ENCODE measurements at places on chromosomes 1 and 21.

- DNase-seq = no peak
These were observed 4.1 kb downstream of the PTPRC start for GRCh38 chr1:198642983-198643382.

- DNase-seq = no peak
These were observed 29.5 kb downstream of the ARHGEF16 start for GRCh38 chr1:3483801-3484444.

DNA sequence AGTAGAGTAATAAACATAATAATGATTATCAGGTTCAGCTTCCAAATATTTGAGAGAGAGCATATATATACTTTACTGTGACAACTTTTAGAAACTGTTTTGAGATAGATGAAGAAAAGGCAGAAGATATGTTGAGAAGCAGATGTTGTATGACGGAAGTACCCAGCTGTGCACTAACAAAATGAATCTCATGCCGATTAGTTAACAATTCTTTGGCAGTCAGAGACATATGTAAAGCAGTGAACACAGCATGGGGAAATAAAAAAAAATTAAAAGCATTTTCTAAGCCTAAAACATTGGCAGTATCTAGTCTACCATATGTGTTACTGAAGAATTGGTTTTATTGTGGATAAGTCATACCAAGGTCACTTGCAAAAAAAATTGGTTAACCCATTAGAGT lies 51.8 kb downstream of the MAGI3 start:
- DNase-seq = no peak

- DNase-seq = no peak
These were observed 189.9 kb upstream of the CACYBP start for GRCh38 chr1:174809755-174810280.

DNA sequence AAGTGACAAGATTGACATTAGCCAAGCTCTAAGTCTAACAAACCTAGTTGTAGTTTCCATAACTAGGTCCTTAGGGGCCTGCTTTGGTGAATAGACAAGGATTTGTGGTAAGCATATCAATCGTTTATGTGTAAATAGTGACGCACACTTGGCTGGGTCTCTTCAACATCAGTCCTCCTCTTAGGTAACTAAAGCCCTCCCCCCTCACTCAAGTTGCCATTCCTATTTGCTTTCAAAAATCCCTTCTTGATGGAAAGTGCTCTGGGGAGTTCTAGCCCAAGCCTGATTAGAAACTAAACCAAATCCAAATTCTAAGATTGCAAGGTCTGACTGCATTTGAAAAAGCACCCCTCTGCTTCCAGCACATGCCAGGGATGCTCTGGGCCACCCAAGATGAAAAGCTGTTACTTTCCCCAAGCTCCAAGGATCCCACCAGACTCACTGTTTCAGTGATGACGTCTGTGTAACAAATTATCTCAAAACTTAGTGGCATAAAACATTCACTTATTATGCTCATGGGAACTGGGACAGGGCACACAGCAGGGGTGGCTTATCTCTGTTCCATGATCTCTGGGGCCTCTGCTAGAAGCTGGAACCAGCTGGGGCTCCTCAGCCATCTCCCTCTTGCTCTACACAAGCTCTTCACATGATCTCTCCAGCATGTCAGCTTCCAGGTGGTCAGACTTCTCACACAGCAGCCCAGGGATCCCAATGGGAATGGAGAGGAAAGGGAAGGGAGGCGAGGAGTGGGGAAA lies 74.1 kb downstream of the RRAGC start:
- DNase-seq = no peak

- peak; percentile 70 for DNase-seq
These were observed 9.6 kb downstream of the ZBTB17 start for GRCh38 chr1:15966081-15966955.

GRCh38 chr1:82788660-82789059 lies 987.9 kb downstream of the ADGRL2 start:
- DNase-seq = no peak

DNA sequence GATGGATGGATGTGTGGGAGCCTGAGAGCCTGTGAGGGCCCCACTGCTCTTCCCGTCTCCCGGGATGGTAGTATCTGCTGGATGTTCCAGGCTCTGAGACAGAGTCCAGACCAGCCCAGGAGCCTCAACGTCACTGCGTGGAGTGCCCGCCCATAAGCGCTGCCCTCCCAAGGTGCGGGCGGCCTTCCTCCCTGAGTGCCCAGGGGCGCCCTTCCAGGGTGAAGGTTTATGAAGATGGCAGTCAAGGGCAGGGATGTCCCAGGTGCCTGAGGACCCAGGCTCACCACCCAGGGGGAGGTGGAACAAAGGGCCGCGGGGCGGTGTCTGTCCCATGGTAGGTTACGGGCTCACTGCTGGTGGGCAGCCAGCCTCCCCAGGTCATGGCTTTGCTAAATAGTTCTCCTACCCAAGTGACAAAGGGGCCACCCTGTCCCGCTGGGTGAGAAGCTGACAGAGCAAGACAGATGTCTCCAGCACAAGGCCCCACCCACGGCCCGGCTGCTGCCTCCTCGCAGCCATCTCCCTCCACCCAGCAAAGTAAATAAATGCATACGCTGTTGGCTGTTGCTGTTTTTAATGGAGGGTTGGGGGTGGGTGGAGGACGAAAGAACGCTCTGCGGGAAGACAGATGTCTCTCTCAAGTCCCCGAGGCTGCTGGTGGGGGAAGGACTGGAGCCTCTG lies 9.0 kb upstream of the GPR153 start:
- no peak for DNase-seq

DNA sequence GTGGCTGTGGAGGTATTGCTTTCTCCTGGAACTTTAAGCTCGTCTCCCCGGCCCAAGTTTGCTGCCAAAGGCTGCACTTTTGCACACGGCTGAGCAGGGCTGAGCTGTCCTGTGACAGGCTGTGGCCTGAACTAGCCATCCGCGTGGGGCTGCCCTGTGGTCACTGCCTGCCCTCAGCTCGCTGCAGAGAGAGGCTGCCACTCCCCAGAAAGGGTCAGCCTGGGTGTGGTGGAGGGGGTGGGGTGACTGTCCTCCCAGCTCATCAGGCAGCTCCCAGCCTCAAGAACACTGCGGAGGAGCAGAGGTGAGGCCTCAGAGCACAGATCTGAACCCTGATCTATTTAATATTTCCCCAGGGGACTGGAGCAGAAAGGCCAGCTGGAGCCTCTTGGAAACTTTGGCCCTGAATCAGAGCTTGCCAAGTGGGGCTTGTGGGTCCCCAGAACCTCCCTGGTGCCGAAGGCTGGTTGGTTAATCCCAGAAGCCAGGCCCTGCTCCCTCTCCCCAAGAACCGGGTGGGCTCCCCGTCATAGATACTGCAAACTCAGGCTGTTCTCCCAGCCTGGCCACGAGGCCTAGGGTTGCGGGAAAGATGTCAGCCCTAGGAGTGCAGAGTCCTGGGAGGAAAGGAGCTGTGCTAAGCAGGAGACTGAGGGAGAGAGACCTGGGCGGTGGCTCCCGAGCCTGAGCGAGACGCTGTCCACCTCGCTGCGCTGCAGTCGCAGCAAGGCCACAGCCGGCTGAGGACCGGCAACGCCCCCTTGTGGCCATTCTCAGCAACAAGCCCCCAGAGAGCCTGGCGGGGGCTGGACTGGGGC lies 125.1 kb upstream of the IPO9 start:
- DNase-seq = peak; percentile 78

- peak; percentile 87 for DNase-seq
These were observed 252.2 kb upstream of the ADAMTS5 start for GRCh38 chr21:27219068-27219467.

DNA sequence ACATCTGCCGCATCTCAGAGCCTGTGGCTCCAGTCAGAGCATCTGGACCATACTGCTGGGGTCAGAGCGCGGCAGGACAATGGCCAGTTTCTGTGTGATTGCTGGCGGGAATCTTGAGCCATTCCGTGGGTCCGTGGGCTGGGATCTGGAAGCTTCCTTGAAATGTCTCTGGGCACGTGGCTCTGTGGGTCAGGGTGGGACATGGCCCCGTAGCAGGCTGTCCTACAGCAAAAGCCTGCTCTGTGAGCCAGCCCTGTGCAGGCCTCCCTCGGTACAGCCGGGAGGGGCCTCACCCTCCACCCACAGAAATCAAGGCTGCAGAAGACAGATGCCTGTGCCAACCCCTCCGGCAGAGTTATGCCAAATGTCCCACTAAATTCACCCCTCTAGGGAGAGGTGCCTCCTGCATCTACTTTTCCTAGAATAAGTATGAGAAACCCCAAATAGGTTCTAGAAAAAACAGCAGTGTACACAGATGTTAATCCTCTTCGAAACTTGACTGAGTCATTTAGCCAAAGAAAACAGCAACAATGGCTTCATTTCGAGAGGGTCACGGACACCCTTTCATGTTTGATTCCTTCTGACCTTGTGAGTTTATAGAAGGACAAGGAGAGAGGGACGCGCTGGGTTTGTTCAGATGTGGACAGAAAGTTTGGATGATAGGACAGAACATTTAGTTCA lies 27.8 kb downstream of the COL18A1 start:
- no peak for DNase-seq

DNA sequence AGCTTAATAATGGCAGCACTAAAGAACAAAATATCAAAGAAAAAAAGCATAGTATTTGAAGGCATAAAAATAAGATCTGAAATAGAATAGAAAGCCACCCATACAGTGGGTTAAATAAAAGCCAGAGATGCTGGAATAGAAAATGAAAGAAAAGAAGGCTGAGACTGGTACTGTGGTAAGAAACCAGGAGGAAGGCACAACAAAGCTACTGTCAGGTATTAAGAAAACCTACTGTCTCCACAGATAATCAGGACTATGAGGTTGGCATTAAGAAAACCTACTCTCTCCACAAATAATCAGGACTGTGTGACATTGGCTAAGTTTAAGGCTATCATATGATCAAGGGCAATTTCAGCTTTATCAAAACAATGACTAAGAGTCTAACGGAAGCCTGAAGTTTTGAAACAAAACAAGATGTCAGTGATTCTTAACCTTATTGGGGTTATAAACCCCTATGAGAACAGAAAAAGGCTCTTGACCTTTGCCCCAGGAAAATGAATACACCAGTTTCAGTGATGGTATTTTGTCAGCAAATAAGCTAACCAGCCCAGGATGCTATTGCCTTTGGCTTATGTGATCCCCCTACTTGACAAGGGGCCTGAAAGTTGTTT lies 24.4 kb downstream of the MCOLN2 start:
- peak; percentile 8 for DNase-seq

DNA sequence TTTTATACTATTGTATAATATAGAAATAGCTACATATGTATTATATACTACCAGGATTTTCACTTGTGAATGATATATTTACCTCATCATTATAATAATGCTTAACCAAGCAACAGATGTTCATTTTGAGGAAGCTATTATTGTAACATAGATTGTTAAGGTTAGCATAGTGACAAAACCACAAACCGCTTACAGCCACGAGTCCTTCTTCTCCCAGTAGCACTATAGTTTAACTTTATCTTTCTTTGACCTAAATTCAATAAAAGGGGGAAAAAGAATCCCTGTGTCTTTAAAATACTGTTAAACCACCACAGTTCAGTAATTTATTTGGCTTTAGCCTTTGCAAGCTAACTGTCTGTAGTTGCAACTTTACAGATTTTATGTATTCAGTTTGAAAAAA lies 1039.4 kb upstream of the B3GALT2 start:
- no peak for DNase-seq

DNA sequence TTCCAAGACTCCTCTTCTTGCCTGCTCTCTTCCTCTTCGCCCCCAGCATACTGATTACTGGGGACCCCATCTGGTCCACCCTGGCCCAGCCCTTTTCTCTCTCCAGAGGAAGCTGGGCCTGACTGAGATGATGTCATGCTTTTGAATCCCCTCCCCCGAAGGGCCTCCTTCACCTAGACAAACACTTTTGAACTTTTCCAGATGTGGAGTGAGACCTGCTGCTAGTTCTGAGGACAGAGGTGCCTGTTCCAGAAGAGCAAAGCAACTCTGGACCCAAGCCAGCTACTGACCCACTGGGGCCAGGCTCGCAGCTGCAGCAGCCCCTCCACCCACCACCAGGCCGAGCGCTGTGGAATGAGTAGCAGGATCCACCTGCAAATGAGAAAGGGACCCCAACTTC lies 8.4 kb downstream of the CD34 start:
- no peak for DNase-seq

GRCh38 chr1:217106231-217106901 lies 383.1 kb upstream of the ESRRG start:
- no peak for DNase-seq

- DNase-seq = no peak
These were observed 26.9 kb downstream of the ITPKB start for GRCh38 chr1:226711976-226712741.

DNA sequence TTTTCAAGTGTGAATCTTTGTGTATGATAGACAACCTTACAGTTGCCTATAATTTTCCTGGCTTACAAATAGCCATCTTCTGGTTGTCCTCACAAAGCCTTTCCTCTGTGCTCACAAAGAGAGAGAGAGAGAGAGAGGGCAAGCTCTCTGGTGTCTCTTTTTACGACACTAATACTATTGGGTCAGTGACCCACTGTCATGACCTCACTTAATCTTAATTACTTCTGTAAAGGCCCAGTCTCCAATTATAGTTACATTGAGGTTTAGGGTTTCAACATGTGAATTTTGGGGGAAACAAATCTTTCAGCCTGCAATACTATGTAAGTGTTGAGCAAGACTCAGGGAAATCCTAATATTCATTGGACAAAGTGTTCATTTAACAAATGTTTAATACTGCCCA lies 167.4 kb upstream of the COL11A1 start:
- peak; percentile 86 for DNase-seq

- no peak for DNase-seq
These were observed 11.9 kb downstream of the F5 start for GRCh38 chr1:169574336-169574735.

- DNase-seq = peak; percentile 57
These were observed 139.4 kb downstream of the POU2F1 start for GRCh38 chr1:167360120-167360519.

DNA sequence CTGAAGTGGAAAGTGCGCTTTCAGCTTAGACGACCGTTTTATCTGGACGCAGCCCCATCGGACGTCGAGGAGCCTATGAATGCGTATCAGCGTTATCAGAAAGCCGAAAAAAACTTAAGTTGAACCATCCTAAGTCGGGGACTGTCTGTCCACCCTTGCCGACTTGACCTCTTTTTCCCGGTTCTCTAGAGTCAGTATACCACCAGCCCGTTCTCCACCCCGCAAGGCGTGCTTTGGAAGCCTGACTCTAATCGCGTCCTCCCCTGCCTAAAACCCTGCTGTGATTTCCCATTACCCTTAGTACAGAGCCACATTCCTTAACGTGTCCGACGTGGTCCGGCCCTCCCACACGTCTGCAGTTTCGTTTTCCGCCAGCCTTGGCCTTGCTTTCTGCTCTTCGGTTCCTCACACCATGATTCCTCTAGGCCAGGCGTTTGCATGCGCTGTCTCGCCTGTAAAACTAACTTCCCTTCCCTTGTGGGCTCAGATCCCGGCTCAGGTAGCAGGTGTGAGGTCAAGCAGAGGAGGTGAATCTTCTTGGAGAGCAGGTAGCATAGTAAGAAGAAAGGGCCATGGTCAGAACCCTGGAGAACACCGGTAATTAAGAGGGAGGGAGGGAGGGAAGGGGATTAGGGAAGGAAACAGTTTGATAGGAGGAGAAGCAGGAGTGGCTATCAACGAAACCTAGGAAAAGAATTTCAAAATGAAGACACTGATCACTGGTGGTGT lies 865 bp downstream of the ADPRS start:
- DNase-seq = peak; percentile 17

- DNase-seq = no peak
These were observed 40.9 kb upstream of the SIM2 start for GRCh38 chr21:36657999-36658398.
